ENCODE measurements at places on chromosomes 11 and 22.

DNA sequence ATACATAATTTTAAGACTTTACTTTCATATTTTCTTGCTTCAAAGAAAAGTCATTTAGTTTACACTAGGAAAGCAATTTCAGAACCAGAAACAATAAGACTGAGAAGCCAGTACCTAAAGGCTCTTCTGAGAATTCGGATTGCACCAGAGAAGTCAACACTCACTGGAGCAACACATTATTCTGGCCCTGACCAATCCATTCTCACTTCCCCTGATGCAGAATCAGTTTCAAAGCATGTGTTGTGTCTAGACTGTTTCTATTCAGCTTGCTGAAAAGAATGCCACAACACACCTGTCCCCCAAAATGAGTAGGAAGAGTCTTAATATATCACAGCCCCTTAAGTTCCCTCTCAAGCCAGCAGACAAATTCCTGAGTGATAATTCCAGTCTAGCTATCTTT lies 1074.3 kb upstream of the TENM4 start:
- no peak for DNase-seq

- DNase-seq, result no peak
Measured at GRCh38 chr11:69512136-69512535, 30.7 kb downstream of the LINC01488 start.

DNA sequence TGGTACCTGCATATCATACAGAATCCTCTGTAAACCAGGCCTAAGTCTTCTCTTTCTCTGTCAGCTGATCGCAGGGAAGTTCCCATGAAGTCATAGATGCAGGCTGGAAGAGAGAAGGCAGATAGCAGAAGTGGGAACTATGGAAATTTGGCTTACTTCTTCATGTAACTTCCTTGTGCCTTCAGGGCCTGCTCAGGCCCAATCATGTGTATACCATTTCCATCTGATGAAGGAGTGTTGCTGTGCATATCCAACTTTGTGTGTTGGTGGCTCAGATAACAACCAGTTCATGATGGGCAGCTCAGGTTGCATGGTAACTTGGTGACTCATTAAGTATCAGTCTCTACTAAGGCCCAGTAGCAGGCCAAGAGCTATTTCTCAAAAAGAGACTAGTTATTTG lies 53.1 kb upstream of the CEP295 start:
- DNase-seq, result no peak

DNA sequence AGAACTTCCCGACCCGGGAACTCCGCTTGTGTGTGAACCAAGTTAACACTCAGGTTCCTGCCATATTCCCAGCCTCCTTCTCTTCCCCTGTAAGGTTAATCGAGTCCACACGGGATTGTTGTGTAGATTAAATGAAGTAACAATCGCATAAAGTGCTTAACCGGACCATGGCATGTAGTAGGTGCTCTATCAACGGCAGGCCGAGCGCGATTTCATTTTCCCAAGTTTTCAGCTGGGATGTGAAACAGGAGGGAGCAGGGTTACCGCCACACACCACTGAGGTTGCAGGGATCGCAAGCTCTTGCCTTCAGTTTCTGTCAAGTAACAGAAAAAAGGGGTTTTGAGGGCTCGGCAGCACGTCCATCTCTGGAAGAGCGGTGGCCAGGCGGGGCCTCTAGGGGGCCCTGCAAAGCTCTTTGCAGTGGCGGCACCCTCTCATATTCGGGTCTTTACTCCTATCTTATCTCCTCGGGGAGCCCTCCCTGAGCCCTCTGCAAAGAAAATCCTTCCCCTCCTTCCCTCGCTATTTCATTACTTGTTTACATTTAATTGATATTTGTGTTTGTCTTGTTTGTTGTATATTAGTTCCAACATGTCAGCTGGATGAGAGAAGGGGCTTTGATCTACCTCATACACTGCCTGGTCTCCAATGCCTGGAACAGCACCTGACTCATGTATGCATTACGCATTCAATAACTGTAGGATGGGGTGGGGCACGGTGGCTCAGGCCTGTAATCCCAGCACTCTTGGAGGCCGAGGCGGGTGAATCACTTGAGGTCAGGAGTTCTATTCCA lies 816 bp upstream of the PLEKHA7 start:
- peak; percentile 26 for DNase-seq

- no peak for DNase-seq
Measured at GRCh38 chr11:72070491-72070890, 9.9 kb downstream of the NUMA1 start.

DNA sequence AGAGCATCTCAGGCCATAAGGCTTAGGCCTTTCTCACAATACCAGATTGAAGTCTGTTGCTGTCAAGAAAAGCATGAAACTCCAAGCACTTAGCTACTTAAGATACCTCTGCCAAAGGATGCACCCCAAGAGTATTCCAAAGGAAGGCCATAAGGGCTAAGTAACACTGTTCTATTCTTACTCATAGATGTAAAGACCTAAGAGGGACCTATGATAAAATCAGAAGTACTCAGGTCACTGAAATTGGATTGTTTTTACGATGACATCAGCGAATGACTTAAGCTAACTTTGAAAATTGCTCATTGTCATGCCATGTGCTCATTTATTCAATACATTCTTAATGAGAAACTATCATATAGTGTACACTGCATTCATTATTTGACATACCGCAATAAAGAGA lies 172.8 kb downstream of the KCNA4 start:
- DNase-seq, result no peak

GRCh38 chr11:70517988-70518907 lies 119.9 kb downstream of the CTTN start:
- no peak for DNase-seq

DNA sequence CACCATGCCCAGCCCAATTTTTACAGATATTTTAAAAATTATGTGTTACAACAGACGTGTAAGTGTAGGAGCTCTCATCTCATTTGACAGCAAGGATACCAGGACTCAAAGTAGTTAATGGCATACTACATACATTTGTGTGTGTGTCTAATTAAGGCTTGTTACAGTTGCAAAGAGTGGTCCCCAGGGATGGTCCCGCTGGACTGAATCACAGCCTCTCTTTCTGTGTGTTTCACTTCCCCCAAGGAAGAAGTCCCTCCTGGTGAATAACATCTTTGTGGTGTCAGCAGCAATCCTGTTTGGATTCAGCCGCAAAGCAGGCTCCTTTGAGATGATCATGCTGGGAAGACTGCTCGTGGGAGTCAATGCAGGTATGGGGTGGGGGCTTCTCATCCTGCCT lies 17.2 kb downstream of the SLC2A11 start:
- DNase-seq, result no peak

GRCh38 chr11:17611049-17611448 lies 64.0 kb downstream of the OTOG start:
- DNase-seq, result no peak

GRCh38 chr11:118200901-118201680 lies 23.7 kb downstream of the JAML start:
- peak; percentile 58 for DNase-seq

DNA sequence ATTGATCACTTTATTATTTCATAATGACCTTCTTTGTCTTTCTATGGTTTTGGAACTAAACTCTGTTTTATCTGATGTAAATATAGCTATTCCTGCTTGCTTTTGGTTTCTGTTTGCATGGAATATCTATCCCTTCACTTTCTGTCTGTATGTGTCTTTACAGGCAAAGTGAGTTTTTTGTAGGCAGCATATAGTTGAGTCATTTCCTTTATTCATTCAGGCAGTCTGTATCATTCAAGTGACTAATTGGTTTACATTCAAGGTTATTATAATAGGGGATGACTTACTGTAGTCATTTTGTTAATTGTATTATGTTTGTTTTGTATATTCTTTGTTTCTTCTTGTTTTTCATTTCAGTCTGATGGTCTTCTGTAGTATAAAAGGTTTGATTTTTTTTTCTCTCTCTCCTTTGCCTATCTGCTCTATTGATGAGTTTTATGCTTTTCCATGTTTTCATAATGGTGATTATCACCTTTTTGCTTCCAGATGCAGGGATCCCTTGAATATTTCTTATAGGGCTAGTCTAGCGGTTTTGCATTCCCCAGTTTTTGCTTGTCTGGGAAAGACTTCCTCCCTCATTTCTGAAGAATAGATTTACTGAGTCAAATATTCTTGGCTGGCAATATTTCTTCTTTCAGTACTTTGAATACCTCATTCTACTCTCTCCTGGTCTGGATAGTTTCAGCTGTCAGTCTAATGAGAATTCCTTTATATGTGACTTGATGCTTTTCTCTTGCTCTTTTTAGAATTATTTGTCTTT lies 50.4 kb downstream of the GDPD4 start:
- no peak for DNase-seq

GRCh38 chr11:2828585-2829330 lies 56.8 kb downstream of the CDKN1C start:
- no peak for DNase-seq

GRCh38 chr11:129275828-129276227 lies 83.7 kb upstream of the ARHGAP32 start:
- DNase-seq, result no peak

DNA sequence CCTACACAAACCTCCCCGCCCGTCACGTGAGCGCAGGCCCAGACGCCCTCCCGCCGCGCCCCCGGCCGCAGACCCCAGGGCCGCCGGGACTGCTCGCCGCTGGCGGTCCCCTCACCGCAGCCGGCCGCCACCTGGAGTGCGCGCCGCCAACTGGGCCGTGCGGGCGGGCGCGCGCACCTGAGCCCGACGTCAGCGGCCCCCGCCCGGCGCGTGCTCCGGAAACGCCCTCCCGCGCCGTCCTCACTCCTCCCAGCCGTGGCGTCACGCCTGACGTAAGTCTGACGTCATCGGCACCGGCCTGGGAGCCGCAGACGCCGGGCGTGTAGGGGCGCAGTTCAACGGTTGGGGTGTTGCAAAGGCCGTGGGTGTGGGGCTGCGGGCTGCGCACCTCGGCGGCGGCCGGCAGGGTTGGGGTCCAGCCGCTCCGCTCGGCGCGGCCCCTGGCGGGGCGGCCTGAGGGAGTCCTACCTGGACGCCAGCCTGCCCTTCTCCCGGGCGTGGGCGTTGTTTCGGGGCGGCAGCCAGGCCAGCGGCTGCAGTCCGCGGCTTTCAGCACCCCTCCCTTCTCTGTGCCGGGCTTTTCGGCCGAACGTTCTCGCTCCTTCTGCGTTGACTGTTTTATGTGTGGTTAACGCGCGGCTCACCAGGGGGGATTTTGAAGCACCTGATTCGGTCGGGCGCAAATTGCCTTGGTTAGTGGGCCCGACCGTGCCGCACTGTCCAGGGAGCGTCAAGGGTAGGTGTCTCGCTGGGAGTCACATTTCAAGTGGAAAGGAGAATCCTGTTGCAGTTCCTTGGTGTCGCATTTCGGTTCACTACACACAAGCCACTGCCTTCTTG lies at the start of gene JOSD1:
JOSD1 (minus strand) TSS at position 155 of the 840 bp plus-strand sequence. CDS start 956 bp downstream, outside the sequence.
- peak; percentile 99 for DNase-seq

GRCh38 chr11:47184711-47185304 lies 1.4 kb downstream of the PACSIN3 start:
- no peak for DNase-seq

DNA sequence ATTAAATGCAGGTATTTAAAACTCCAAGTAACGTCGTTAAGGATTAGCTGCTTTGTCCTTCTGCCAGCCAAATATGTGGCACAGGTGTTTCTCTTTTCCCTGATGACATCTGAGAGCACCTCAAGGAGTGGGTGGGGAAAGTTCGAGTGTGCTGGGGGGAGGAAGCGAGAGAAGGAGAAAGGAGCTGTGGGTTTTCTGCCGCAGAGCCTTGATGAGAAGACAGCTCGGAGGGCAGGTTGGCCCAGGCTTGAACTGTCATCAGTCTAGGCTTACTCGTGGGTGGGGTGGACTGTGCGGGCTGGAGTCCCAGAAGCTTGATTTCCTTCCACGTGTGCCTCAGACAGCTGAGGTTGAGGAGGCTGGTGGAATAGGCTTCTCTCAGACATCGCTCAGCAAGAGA lies 15.2 kb upstream of the SORL1-AS1 start:
- peak; percentile 78 for DNase-seq

GRCh38 chr22:29207562-29208501 lies 2.1 kb downstream of the EMID1 start:
- no peak for DNase-seq

GRCh38 chr11:68216171-68216938 lies 3.3 kb upstream of the KMT5B start:
- DNase-seq, result no peak

- no peak for DNase-seq
Measured at GRCh38 chr11:75800728-75801361, 14.2 kb upstream of the UVRAG start.

GRCh38 chr22:44543781-44544477 lies 45.9 kb upstream of the RTL6 start:
- DNase-seq, result no peak

GRCh38 chr22:20204311-20204710 lies 53.5 kb upstream of the CCDC188 start:
- DNase-seq, result no peak

DNA sequence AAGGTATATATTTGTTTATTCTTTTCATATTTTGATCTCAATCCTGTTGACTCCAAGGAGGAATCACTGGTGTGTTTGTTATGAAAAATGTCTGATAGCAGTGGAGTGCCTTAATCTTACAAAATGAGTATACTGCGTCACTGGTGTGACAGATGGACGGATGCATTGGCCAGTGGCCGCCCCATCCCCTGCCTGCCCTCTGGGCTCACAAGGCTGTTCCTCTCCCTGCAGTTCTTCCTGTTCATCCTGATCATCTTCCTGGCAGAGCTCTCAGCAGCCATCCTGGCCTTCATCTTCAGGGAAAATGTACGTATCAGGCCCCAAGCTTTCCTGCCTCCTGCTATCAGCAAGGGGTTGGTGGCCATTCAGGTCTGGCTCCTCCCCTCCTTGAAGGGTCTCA lies 32.9 kb downstream of the TP53I11 start:
- DNase-seq, result no peak

DNA sequence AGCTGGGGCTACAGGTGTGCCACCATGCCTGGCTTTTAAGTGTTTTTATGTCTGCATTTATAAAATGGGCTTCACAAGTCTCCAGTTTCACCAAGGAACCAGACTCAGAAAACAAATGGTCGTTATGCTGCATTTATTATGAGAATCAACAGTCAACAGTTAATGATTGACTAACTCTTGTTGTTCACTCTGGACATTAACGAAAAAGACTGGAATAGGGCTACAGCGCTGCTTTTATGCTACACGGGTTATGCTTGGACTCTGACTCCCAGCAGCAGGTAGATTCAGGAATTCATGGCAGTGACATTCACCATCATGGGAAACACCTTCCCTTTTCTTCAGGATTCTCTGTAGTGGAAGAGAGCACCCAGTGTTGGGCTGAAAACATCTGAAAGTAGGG lies 44.4 kb upstream of the CHKA start:
- DNase-seq, result no peak
